Occipital lobe (tissue), 3 donors: ENCODE measurements at places on chromosomes 3 and 15. TPM values are rescaled to one million over a fixed set of nuclear protein-coding genes. Genes with fewer than 3 reads are reported as not detected.

FGD5 gene
- 2.7 TPM for total RNA-seq

ZCWPW2 gene
- 2.8 TPM for total RNA-seq

TUSC7 gene
- not detected for total RNA-seq

- no peak for DNase-seq
Measured at GRCh38 chr3:5800965-5801364, 613.5 kb downstream of the EDEM1 start.

DNA sequence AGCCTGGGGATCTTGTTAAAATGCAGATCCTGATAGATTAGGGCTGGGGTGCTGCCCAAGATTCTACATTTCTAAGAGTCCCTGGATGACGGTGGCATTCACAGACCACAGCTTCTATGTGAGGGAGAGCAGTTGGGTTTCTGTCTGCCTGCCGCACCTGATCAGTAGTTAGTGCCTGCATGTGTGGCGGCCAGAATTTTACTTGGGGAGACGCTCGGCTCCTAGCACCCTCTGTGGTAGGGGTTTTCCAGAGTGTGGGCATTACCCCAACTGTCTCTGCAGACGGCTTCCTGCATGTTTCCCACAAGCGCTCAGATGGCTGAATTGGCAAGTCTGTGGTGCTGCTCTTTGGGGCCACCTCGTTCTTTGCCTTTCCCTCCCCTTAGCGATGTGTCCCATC is 8.3 kb downstream of the GHRL start:
- DNase-seq, result no peak

DNA sequence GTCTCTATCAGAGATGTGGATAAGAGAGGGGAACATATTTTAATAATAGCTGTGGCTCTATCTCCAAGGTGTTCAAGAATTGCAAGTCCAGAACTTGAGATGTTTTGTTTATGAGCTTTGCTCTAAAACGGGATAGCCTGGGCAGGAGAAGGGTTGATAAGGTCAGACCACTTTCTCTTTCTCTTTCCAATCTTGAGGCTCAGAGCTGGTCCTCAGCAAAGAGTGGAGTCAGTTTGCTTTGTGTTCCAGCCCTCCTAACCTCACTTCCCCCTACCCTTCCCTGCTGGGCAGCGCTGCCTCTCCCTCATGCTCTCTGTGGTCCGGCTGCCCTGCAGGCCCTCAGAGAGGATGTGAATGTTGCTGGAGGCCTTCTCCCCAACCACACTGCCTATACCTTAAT is 13.8 kb downstream of the KLHL6 start:
- DNase-seq, result no peak

- peak; percentile 47 for DNase-seq
Measured at GRCh38 chr3:74351213-74351612, 263.2 kb downstream of the CNTN3 start.

DNA sequence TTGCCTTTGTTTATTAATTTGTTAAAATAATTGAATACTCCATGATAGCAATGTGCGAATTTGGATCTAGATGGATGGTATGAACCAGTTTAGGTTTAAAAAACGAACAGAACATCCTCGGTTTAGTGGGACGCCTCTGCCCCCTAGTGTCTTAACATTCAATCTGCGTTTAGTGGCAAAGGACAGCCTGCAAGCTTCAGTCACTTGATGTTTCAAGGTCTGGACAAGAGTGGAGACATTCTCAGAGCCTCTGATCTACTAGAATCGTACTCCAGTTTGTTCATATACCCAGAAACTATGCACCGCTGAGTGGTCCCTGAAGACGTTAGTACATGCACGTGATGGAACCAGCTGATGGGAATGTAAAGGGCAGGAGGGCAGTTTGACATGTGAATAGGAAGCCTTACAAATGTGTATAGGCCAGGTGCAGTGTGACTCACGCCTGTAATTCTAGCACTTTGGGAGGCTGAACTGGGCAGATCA is 17.8 kb upstream of the ATP13A4 start:
- DNase-seq, result peak; percentile 63

GRCh38 chr3:6351752-6352151 is 509.2 kb upstream of the GRM7 start:
- DNase-seq, result no peak

GRCh38 chr3:197244751-197245150 is 53.7 kb downstream of the DLG1 start:
- no peak for DNase-seq

DNA sequence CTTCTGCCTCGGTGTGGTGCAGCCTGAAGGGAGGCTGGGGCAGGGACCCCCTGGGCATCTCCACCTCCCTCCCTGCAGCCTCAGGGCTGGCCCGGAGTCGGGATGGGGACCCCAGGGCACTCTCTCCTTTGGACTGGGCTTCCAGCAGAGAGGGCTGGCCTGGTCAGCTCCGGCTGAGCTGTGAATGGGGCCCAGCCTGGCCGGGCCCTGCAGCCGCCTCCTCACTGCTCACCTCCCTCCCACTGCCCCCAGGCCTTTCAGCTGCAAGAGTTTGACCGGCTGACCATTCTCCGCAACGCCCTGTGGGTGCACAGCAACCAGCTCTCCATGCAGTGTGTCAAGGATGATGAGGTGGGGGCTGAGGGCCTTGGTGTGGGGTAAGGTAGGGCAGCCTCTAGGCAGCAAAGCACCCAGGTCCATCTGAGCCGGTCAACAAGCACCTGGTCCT is 36.0 kb downstream of the PSTPIP1 start:
- no peak for DNase-seq
